ENCODE measurements at places on chromosomes 6 and 20. TPM values are rescaled to one million over a fixed set of nuclear protein-coding genes. Genes with fewer than 3 reads are reported as not detected.

The LTB gene
- total RNA-seq, result 0.64 TPM

GRCh38 chr20:4763261-4763660 is 41.6 kb downstream of the PRND start:
- no peak for DNase-seq
- no peak overlapping the region for H3K27ac ChIP-seq
- H3K4me3 ChIP-seq, result no peak overlapping the region
- no peaks in the 10 kb centered on the region for H3K36me3 ChIP-seq

The GRIK2 gene
- 0.64 TPM for total RNA-seq

DNA sequence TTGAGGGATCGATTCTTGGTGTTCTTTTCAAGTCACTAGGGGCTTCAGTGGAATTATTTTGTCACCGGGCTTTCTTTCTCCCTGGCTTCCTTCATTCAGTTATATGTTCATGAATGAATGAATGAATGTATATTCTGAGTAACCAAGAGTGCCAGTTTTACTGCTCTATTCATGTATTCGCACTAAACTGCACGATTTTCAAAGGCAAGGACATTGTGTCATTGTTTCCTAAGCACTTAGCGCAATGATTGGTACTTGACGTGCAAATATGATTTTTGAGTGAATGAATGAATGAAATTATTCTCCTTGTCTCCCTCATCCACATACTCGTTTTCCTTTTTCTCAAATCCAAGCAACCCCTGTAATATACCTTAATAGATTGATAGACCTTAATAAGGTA is 822 bp downstream of the AFG1L start:
- H3K27ac ChIP-seq, result peak overlapping the region; percentile 78
- no peak for DNase-seq
- H3K27me3 ChIP-seq, result no peaks in the 10 kb centered on the region
- H3K4me3 ChIP-seq, result peak overlapping the region; percentile 82

GRCh38 chr6:143183666-143184065 is 123.0 kb downstream of the AIG1 start:
- DNase-seq, result no peak
- no peaks in the 10 kb centered on the region for H3K4me1 ChIP-seq
- H3K27me3 ChIP-seq, result no peaks in the 10 kb centered on the region
- no peak overlapping the region for H3K27ac ChIP-seq
- H3K4me3 ChIP-seq, result no peak overlapping the region
- no peaks in the 10 kb centered on the region for H3K36me3 ChIP-seq

GRCh38 chr6:110090876-110091275 is 88.6 kb downstream of the WASF1 start:
- no peaks in the 10 kb centered on the region for H3K4me1 ChIP-seq
- H3K27ac ChIP-seq, result no peak overlapping the region
- H3K27me3 ChIP-seq, result no peaks in the 10 kb centered on the region

GRCh38 chr6:17879184-17879583 is 108.3 kb downstream of the KIF13A start:
- no peak overlapping the region for H3K27ac ChIP-seq
- H3K36me3 ChIP-seq, result no peaks in the 10 kb centered on the region
- no peak overlapping the region for H3K4me3 ChIP-seq

The POPDC3 gene
- total RNA-seq, result 10.1 TPM

GRCh38 chr20:1784586-1784985 is 110.6 kb upstream of the SIRPA start:
- H3K4me1 ChIP-seq, result no peaks in the 10 kb centered on the region
- H3K27ac ChIP-seq, result no peak overlapping the region
- H3K36me3 ChIP-seq, result no peaks in the 10 kb centered on the region
- H3K4me3 ChIP-seq, result no peak overlapping the region
- no peak for DNase-seq

Measured in HCT116 (cell line).